ENCODE measurements at places on chromosomes 4 and X.

GRCh38 chr4:104093247-104093646 is 373.5 kb upstream of the TACR3 start:
- no peak for DNase-seq

DNA sequence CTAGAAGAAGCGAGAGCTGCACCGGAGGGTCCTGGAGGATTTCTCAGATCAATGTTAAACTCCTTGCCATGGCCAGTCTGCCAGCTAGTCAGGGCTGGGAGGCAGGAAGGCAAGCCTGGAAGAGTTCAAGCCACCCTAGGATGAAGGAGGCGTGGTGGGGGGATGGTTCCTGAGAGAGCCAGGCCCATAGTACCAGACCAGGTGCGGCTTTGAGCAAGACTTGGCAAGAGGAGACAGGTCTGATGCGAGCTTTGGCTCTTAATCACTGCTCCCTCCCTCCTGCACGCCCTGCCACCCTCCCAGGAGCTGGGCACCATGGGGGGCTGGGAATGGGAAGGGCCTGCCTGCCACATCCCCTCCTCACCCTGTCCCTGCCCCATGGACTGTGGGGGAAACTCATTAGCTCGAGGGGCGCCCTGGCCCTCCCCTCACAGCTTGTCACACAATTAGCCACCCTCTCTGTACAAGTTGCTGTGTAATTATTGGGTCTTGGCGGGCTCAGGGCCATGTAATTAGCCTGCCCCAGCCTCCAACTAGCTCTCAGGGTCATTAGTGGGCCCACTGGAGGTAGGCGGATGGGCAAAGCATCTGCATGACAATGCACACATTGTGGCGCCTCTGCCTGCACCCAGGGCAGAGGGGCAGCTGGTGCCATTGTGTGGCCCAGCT is 50.3 kb downstream of the EFNB1 start:
- no peak for DNase-seq

DNA sequence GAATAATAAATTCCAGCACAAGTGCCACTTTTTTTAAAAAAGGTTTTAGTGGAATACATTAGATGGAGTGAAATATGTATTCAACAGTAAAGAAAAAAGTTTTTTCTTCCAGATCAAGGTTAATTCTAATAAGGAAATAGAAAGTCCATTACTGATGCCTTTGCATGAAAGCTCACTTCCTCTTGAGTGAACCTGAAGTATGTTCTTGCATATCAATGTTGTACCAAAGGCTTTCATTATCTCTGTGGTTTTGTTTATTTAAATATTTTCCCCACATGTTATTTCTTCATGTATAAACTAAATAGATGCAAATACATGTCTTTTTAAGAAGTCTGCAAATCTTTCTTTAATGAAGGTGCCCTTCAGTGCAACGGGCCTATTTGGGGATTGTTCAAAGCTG is 307.9 kb downstream of the C4orf33 start:
- DNase-seq: no peak

GRCh38 chr4:76434901-76435527 is at the start of gene SHROOM3:
TSS of gene SHROOM3 (plus strand) at chr4:76435229. CDS start at chr4:76436053, 824 bp downstream.
- no peak for DNase-seq

DNA sequence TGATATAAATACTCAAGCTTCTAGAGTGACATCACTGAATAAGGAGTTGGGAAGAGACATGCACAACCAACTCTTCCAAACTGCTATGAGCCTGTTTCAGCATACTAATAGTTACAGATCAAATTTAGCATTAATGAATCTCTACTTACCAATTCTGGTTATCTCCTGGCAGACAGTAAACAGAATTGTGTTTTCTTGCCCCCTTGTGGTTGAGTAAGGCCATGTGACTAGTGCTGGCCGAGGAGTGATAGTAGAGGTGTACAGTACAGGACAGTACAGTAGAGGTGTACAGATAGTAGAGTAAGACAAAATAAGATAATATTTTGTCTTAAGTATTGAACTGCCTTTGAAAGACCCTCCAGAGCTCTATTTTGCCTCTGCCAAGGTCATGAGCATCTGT is 681.4 kb downstream of the GABRG1 start:
- no peak for DNase-seq

- DNase-seq: no peak
Observed at GRCh38 chrX:17579026-17579425, 158.3 kb upstream of the SCML1 start.

DNA sequence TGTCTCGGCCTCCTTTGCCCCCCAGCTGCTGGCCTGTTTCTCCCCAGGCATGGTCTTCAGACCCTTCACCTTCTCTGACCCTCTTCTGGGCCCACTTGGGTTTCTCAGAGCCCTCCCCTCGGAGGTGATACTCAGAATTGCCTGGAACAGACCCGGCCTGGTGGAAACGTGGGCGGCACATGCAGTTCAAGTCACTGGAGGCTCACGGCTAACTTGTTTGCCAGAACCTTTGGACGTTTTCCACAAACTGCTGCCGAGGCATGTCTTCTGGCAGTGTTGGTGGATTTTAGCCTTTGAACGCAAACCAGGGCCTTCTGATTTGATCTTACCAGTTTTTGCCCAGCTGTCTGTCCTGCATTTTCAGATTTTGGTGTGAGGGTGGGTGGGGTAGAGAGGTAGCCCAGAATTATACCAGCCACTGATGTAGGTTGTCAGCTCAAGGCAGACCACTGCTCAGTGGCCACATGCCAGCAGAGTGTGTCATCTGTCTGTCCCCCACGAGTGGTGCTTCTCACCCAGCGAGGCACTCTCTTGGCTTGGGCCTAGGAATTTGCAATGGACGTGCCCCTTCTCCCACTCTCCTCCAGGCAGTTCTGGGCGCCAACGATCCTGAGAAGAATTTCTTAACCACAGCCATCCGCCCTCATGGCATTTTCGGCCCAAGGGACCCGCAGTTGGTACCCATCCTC is 32.5 kb upstream of the ZNF185 start:
- DNase-seq: no peak

- DNase-seq: no peak
Observed at GRCh38 chrX:113790987-113791386, 792.9 kb upstream of the HTR2C start.

- no peak for DNase-seq
Observed at GRCh38 chr4:177001271-177002175, 208.8 kb upstream of the VEGFC start.

GRCh38 chrX:70907900-70908299 is 611 bp downstream of the TEX11 start:
- no peak for DNase-seq

GRCh38 chr4:16236402-16237023 is 10.2 kb upstream of the TAPT1 start:
- no peak for DNase-seq

DNA sequence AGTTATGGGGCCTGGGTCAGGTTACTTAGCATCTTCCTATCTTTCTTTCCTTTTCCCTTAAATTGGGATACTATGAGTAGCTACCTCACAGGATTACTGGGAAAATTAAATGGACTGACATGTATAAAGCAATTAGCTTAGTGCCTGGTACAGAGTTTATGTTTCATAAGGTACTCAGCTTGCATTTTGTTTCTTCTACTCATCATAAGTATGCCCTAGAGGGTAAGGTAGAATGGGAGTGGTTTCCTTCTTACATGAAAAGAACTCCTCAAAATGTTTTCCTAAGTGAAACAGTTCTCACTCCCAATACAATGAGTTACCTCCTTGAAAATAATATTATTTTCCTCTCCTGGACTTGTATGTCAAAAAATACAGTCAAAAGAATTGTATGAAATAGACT is 75.7 kb downstream of the NPFFR2 start:
- no peak for DNase-seq

All from stimulated activated CD8-positive, alpha-beta memory T cell treated with anti-CD3 and anti-CD28 coated beads, Interleukin-4, amount 100 ng/mL, for 4 hours (primary cell).